Stimulated activated CD4-positive, alpha-beta T cell treated with anti-CD3 and anti-CD28 coated beads, Interleukin-15, amount 100 ng/mL, for 1 hour (primary cell): ENCODE measurements at places on chromosomes 3 and 15.

DNA sequence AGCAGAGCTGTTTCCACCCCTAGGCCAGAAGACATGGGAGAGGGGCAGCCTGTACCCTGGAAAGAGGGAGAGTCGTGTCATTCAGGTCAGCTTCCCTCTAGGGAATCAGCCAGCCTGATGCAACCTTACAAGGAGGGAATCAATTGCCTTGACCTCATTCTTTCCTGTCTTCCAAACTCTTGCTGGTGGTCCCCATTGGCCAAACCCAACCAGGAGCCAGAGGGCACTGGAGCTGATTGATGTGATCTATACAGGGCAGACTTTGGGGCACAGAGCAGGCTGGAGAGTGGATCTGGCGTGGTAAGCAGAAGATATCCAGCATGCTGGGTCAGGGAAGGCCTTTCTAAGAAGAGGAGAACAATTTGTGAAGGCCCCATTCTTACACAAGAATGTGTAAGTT is 19.1 kb upstream of the MAGEF1 start:
- DNase-seq, result no peak

DNA sequence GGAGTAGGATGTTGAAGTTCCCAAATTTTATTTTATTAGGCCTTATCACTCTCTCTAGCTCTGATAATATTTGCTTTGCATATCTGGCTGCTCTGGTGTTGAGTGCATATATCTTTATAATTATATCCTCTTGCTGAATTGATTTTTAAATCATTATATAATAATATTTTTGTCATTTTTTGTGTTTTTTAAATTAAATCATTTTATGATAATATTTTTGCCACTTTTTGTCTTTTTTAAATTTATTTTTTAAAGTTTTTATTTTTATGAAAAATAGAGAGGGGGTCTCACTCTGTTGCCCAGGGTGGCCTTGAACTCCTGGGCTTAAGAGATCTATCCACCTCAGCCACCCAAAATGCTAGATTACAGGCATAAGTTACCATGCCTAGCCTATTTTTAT is 34.5 kb upstream of the OTOL1 start:
- DNase-seq, result no peak

- DNase-seq, result no peak
These were observed 65.7 kb downstream of the SHQ1 start for GRCh38 chr3:72782521-72782920.

GRCh38 chr15:29403772-29404171 is 134.2 kb upstream of the NSMCE3 start:
- no peak for DNase-seq

DNA sequence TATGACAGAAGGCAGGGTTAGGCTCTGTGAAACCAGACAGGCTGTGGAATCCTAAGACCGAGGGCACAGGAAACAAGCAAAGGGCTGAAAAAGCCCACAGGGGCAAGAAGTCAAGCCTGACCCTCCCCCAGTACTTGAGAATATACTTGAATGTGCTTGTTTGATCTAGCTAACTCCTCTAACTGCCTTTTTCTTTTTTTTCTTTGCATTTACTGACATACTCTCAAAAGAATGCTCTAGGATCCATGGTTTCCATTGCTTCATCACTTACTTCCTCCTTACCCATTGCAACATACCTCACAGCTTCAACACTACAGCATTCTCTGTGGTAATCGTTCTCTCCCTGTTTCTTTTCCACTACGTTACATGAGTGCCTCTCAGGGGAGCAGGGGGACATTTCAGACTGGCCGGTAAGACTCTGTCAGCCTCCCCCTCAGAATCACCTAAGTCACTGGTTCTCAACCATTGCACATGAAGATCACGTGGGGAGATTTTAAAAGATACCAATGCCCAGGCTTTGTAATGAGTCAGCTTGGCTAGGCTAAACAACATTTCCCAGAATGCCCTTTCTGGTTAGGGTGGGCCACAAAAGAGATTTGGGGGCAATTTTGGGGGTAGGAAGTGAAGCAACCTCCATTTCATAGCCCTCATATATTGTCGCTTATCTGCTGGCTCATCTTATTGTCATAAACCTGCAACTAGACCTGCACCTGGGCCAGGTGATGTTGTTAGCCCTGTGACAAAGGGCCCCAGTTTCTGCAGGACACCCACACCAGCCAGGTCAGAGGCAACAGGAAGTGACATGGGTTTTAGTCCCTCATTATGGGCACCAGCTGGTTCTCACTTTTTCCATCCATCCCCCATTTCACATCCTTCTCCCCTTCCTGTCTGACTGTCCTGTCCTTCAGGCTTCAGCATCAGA is 24.6 kb upstream of the RSL24D1 start:
- DNase-seq, result no peak
